ENCODE measurements at places on chromosomes 11 and 22. TPM values are rescaled to one million over a fixed set of nuclear protein-coding genes. Genes with fewer than 3 reads are reported as not detected.

The KCNJ11 gene
- 0.99 TPM for total RNA-seq

DNA sequence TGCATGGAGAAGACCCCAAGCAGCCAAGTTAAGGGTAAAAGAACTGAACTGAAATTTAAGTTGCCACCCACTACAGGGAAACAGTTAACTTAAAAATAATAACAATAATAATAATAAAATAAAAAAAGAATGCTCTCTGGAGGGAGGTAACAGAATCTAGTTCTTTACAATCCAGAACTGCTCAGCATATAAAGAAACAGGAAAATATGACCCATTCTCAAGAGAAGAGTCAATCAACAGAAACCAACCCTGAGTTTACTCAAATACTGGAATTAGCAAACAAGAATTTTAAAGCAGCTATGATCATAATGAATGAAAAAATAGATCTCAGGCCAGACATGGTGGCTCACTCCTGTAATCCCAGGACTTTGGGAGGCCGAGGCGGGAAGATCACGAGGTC is 53.8 kb downstream of the DENND5A start:
- DNase-seq, result no peak

DNA sequence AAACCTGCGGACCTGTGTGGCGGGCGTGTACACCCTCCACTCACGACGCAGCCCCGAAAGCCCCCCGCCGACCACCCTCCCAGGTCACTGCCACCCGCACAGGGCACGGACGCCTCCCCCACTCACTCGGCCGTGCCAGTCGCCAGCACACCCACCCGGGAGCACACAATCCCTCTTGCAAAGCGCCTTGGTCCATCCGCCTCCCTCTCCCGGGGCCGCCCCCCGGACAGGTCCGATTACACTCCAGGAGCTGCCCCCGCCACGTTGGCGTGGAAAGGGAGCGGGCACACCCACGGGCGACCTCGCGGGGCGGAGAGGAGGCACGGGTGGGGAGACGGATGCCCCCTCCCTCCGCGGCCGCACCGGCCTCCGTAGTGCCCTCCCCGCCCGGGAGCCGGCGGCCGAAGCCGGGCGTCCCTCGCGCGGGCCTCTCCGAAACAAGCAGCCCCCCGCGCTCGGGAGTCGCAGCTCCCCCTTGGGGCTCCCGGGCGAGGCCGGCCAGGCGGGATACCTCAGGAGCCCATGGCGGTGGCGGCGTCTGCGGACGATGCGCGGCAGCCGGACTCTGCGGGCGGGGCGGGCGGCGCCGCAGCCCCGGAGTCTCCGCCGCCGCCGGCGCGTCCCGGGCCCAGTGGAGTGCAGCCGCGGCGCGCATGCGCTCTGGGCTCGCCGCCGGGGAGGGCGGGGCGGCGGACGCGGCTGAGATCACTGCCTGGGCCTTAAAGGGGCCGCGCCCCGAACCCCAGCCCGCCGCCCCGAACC is at the start of gene TMEM184B:
TSS of gene TMEM184B (minus strand) at position 638 of the 762 bp plus-strand sequence. CDS start 25,049 bp downstream, outside the sequence.
- peak; percentile 81 for DNase-seq

GRCh38 chr11:66850235-66850587 is 6.7 kb upstream of the LRFN4 start:
- DNase-seq, result no peak

- DNase-seq, result no peak
Observed at GRCh38 chr11:57638005-57638781, 11.5 kb downstream of the YPEL4 start.

GRCh38 chr11:47523490-47524225 is 29.3 kb downstream of the CELF1 start:
- no peak for DNase-seq

The GCAT gene
- total RNA-seq, result 14.9 TPM

The YPEL4 gene
- 1.0 TPM for total RNA-seq

DNA sequence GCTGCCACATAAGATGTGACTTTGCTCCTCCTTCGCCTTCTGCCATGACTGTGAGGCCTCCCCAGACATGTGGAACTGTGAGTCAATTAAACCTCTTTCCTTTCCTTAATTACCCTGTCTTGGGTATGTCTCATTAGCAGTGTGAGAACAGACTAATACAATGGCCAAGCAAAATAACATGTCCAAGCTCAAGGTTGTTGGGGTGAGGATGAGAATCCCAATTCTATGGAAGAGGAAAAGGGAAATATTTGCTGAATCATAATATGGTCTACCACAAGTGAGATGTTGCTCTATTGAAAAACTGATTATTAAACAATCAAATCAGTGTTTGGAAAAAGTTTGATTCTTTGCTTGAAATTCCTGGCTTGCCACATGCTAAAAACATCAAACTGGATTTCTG is 48.7 kb upstream of the LRRC4C start:
- DNase-seq, result no peak

DNA sequence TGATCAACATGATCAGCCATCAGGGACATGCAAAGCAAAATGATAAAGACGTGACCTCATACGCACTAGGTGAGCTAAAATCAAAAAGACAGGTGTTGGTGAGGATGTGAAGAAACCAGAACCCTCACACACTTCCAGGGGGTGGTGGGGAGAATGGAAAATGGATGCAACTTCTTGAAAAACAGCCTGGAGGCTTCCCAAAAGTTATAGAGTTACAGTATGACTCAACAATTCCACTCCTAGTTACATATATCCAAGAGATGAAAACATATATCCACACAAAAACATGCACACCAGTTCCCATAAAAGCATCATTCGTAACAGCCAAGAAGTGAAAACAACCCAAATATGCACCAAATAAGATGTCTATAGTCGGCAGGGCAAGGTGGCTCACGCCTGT is 42.1 kb upstream of the APLNR start:
- DNase-seq, result no peak

The BIRC3 gene
- 46.4 TPM for total RNA-seq

Data from activated CD8-positive, alpha-beta memory T cell treated with anti-CD3 and anti-CD28 coated beads, Interleukin-2, amount 10 ng/mL, durations not matched to agents 7 days and 5 days (primary cell).